Pulmonary artery endothelial cell (primary cell): ENCODE measurements at places on chromosomes 2 and 18. TPM values are rescaled to one million over a fixed set of nuclear protein-coding genes. Genes with fewer than 3 reads are reported as not detected.

DAW1 gene
- total RNA-seq = 15.0 and 16.6 TPM in 2 replicates

DNA sequence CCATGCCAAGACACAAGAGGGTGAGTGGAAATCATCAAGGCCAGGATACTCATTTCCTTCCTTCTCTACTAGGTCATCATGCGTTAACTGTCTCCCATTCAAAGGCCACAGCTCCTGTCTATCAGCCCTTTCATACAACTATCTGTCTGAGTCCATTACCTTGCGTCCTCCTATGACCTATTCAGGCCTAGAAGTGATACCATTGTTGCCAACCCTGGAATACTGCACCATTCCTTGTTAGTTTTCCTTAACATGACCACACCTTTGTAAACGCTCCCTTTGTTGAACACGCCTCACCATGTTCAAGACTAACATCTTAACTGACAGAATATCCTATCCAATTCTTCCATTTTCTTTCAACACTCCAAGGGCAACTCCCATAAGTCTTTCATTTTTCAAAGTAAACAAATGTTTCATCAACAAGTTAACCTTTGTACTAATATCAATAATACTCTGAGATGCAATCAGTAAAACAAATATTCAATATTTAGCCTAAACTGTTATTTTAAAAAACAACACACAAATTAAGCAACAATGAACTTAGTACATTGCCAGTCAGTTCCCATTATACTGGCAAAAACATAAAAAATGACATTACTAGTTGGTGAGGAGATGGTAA lies 19.8 kb upstream of the LGALSL start:
- DNase-seq = no peak

GRCh38 chr2:67650291-67651133 lies 253.4 kb downstream of the ETAA1 start:
- peak; percentile 43 for DNase-seq

GRCh38 chr18:57110290-57110689 lies 36.6 kb upstream of the BOD1L2 start:
- DNase-seq = no peak

PRSS56 gene
- total RNA-seq = not detected in 2 replicates

DNA sequence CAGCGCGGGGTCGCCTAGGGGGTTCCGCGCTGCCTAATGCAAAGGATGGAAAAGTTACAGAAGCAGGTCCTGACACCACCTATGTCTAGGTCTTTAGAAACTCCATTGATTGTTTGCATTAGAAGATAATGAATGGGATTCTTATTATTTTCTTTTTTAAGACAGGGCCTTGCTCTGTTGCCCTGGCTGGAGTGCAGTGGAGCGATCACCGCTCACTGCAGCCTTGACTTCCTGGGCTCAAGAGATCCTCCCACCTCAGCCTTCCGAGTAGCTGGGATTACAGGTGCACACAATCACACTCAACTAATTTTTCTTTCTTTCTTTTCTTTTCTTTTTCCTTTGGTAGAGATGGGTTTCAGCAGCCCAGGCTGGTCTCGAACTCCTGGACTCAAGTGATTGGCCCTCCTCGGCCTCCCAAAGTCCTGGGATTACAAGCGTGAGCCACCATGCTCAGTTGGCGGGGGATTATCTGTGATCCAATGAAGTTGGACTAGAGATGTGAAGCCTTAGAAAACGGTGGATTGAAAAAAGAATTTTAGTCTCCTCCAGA lies 761 bp upstream of the IDH1 start:
- no peak for DNase-seq

- DNase-seq = no peak
Measured at GRCh38 chr2:137233091-137233490, 467.7 kb downstream of the THSD7B start.

FAM237A gene
- total RNA-seq = not detected in 2 replicates

DNA sequence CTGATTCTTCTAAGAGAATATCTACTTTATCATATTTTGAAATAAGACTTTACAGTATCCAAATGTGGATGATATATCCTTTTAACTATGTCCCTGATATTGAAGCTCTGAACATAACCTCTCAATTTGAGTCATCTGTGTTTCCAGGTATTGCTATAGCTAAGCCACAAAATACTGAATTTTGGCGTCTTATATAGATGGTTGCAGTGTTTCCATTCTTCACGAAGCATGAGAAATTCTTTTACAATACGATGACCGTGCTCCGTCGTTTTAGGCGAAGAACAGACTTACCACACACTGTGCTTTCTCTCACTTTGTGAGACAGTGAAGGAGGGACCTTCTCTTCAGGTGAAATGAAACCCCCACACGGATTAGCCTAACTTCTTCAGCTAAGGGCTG lies 45.3 kb downstream of the LRRFIP1 start:
- DNase-seq = no peak

- DNase-seq = no peak
Measured at GRCh38 chr2:235049069-235049468, 97.3 kb downstream of the SH3BP4 start.

OXER1 gene
- total RNA-seq = not detected in 2 replicates

FOXD4L1 gene
- 0.07 and 0.11 TPM in 2 replicates for total RNA-seq

DNA sequence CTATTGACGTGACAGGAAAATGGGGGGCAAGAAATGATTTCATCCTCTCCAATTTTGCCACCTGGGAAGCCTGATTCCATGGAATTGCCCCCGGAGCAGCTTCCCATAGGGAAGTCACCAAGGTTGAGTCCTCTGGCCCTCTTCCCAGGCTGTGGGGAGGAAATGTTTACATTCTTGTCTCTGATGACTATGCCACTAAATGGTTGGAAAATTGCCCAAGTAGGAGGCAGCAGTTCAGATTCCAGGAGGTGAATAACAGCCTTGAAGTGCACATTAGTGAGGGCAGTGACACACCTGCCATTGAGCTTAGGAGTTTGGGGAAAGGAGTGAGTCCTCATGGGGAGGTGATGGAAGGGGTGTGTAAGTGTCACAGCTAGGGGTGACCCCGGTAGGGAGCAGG lies 449.2 kb upstream of the DCC start:
- DNase-seq = no peak

DNA sequence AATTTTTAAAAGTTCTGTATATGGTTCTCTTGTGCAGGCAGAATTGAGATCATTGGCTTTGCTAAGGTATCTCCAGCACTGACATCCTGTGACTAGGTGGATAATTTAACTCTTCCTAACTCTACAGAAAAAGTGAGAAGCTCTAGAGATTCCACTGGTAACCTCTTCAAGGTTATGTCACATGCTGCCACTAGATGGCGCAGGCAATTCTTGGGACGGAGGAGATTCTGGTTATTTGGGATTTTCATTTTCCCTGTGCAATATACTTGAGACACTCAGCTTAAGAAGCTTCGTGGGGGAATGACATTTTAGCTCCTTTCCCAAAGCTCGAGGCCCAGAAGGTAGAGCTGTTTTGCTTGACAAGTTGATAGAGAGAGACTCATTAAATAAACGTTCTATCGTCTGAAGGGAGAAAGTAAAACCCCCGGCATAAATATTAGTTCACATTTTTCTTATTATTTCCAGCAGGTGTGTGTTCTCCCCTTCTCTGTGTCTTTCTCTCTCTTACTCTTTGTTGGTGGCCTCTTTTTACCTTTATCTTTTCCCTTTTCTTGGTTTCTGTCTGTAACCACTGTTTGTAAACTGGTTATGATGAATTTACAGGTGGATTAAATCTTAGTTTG lies 26.6 kb upstream of the LANCL1 start:
- DNase-seq = no peak

TNFRSF11A gene
- total RNA-seq = 3.3 and 3.5 TPM in 2 replicates

GRCh38 chr2:6780765-6781274 lies 84.9 kb downstream of the CMPK2 start:
- DNase-seq = peak; percentile 58

DNA sequence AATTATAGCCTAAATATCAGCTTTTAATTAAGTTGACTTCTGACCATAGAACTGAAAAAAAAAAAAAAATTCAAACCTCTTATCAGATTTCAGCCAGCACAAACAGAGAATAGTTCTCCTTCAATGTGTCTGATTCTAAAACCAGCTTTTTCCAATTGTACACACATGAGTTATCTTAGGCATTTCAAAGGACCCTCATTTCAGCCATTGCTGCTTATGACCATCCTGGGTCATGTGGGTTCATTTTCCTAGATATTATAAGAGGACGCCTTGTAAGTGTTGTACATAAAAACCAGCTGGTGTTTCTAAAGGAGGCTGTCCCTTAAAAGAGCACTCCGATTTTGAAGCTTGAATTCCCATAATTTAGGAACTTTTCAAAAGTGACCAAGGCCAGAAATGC lies 62.3 kb upstream of the DYNC1I2 start:
- DNase-seq = no peak

- no peak for DNase-seq
Measured at GRCh38 chr18:23861326-23861725, 153.2 kb upstream of the TTC39C start.

- DNase-seq = no peak
Measured at GRCh38 chr2:236284208-236284607, 20.0 kb upstream of the ASB18 start.
